CD4-positive, alpha-beta T cell treated with Interleukin-1 beta for 1 hour (primary cell): ENCODE measurements at places on chromosomes 13 and 19.

GRCh38 chr13:99258946-99259345, 767 bp upstream of the GPR18 start:
- peak; percentile 42 for DNase-seq

- DNase-seq, result no peak
Measured at GRCh38 chr13:82878536-82878935, 1003.7 kb downstream of the SLITRK1 start.

DNA sequence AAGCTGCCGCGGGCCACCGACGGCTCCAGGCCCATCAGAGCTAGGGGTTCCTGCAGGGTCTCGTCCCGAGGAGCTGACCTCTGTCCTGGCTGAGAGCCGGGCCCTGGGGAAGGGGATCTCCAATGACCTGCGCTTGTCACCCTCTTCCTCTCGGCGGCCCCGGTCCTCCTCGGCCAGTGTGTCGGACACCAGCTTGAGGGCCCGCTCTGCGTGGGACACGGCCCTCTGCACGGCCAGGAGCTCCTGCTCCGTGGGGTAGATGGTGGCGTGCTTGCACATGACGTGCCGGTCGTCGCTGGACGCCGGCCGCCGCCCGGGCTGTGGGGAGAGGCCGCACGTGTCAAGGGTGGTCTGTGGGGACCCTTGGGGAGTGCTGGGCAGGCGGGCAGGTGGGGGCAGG, 32.7 kb upstream of the MATK start:
- no peak for DNase-seq

- DNase-seq, result no peak
Measured at GRCh38 chr19:9070066-9070465, 16.8 kb upstream of the OR1M1 start.

DNA sequence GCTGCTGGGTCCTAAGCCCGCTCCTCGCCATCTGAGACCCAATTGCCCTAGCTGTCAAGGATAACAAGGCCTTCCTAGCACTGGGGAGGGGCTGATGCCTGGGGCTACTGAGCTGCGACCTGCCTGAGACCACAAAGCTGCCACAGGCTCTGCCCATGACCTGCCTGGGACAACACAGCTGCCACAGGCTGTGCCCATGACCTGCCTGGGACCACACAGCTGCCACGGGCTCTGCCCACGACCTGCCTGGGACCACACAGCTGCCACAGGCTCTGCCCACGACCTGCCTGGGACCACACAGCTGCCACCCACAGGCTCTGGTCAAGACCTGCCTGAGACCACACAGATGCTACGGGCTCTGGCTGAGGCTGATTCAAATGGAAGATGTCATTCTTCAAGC, 54.8 kb downstream of the EPS15L1 start:
- no peak for DNase-seq

DNA sequence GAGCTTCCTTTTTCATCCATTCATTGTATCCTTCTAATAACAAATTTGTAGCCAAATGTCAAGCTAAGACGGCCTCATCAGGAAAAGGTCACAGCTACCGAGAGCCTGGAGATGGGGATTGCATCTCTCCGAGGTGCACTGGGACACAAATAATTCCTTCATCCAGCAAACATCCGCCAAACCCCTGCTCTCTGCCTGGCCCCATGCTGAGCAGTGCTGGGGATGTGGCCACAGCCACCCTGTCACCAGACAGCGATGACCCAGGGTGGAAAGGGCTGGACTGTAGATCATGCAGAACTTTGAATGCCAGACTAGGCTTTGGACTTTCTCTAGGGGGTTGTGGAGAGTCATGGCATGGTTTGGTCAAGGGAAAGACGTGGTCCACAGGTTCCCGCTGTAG, 1.9 kb downstream of the TOMM40 start:
- no peak for DNase-seq

DNA sequence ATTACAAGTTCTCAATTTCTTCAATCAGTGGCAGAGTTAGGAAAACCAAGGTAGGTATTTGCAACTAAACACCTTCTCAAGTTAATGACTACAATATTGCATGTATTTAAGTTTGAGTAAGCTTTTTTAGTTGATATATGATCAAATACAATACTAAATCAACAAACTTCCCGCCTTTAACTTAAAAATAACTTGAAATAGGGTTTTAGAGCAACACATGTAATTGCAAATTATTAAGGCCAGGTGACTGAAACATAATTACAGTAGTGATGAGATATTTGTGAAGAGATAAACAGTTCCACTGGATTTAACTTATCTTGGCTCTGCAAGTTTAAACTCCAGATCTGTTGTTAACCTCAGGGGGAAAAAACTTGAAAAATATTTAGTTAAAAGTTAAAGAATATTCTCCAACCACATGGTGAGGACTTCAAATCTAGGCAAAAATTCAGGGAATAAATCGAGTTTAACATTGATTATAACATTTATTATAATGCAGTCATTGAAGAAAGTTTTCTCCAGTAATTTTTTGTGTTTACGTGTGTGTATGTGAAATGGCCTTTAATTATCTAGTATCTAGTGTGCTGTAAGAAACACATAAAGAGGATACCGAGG, 3.6 kb downstream of the DACH1 start:
- DNase-seq, result no peak

DNA sequence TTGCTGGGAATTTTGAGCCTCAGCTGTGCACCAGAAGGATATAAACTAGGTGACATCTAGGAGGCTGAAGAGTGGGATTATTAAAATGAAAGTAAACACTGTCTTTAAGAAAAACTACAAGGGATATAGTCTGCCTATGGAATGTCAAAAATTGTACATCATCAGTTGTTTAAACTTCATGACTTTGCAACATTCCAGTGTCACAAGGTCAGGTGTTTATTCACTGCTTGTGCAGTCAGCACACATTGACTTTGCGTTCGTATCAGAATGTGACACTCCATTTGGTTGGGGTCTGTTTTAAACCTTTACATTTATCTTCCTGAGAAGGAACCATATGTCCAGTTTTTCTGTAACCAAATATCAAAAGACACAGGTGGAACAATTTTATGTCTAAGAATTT, 85.6 kb downstream of the KL start:
- no peak for DNase-seq

- peak; percentile 34 for DNase-seq
Measured at GRCh38 chr13:106493533-106494220, 41.8 kb downstream of the EFNB2 start.

- DNase-seq, result no peak
Measured at GRCh38 chr13:112179995-112180394, 113.0 kb downstream of the SOX1 start.

DNA sequence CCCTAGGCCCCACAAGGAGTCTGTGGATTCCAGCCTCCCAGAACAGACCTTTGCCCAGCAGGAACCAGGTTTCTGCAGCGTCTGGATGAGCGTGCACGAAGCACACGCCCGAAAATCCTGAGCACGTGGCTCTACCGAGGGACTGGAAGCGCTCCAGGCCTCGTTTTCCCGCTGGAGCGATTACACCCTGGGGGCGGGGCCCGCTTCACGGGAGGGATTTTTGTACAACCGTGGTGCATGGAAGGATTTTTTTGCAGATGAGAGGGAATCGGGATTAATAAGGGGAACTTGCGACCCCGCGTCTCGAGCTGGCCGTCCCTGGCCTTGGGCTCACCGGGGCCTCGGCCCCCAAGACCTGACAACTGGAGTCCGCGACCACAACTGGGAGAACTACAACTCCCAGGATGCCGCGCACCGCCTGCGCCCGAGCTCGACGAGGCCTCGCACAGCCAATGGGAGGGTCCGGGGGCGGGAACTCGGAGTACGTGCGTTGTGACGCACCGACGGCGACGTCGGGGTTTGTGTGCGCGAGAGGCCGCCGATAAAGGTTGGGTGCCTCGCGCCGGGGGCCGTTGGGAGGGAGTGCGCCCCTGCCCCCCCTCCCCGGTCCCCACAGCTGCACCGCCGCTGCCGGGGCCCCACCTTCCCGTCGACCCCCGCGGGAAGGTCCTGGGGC, at the start of gene ZNF628:
Gene ZNF628, plus strand, starts transcription at position 518 of the 676 bp plus-strand sequence. CDS start 3,294 bp downstream, outside the sequence.
- DNase-seq, result peak; percentile 98
